ENCODE measurements at places on chromosomes 5 and 9.

DNA sequence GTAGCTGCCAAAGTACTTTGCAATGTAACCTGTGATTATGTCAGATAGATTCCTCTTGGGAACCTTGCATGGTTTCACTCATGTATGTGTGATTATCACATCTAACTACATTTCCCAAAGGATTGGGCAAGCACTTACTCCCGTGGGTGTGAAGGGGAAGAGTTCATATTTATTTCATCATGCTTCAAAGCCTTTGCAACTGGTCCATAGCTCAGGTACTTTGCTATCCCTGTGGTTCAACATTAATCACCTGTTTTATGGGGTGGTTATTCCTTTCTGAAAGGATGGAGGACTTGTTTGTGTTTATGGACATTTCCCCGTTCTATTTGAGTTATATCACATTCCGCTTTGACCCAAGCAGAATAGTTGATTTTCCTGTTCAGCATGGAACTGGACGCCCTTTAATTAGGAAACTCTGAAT, 13.6 kb upstream of the ERMP1 start:
- DNase-seq = no peak

GRCh38 chr5:160675988-160676387, 176.0 kb downstream of the ATP10B start:
- no peak for DNase-seq

- no peak for DNase-seq
Observed at GRCh38 chr9:97831843-97832636, 21.0 kb upstream of the FOXE1 start.

GRCh38 chr5:153517241-153517611, 26.8 kb downstream of the GRIA1 start:
- no peak for DNase-seq

- no peak for DNase-seq
Observed at GRCh38 chr9:38079461-38080031, 10.5 kb upstream of the SHB start.

DNA sequence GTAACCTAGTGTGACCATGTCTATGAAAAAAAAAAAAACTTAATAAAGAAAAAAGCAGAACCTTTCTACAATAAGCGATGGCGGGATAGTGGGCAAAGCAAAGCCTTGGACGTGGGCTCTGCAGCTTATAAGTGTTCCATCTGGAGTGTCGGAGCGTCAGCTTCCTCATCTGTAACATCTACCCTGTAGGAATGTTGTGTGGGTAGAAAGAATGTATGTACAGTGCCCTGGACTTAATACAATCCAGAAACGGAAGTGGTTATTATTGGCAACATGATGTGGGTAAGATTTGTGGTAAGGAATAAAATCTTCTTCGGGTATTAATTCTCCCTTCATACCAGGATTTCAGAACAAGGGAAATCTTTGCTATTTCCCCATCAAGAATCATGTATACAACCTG, 66.5 kb downstream of the SEMA5A start:
- no peak for DNase-seq

DNA sequence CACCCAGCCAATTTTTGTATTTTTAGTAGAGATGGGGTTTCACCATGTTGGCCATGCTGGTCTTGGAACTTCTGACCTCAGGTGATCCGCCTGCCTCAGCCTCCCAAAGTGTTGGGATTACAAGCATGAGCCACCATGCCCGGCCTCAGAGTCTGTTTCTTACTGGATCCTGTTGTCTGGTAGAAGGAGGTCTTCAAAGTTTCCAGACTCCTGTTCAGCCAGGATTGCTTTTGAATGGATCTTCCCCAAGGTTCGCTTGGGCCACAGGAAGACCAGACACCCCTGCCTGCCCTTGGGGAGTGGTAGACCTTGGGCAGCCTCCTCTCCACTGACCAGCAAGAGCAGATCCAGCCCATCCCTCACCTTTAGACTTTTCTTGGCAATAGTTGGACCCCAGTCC, 7.6 kb upstream of the LCN2 start:
- no peak for DNase-seq

DNA sequence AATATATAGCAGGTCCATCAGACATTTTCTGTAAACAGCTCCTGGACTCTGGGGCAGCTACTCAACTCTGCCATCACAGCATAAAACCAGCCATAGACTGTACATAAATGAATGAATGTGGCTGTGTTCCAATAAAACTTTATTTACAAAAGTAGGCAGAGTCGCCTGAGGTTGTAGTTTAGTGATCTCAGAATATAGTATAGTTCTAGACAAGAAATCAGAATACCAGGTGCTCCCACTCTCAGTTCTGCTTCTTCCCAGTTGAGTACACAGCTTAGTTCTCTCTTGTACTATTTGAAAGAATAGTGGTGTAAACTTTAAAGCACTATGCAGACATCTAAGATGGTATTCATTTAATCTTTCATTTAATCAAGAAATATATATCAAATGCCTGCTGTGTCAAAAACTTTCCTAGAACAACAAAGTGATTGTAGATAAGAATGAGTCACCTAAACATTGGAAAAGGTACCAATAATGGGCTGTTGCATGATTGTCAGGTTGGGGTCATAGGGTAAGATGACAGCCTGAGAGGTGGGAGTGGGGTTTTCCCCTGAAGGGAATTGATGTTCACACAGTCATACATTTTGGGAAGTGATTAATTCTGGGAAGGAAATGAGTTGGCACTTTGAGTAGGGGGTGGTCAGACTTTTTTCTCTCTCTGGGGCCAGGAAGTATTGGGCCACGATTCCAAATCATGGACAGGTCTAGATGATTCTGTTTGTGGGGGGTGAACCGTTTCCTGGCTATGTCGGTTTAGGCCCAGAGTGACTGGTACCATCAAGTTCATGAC, 37.0 kb downstream of the TNFSF8 start:
- no peak for DNase-seq

DNA sequence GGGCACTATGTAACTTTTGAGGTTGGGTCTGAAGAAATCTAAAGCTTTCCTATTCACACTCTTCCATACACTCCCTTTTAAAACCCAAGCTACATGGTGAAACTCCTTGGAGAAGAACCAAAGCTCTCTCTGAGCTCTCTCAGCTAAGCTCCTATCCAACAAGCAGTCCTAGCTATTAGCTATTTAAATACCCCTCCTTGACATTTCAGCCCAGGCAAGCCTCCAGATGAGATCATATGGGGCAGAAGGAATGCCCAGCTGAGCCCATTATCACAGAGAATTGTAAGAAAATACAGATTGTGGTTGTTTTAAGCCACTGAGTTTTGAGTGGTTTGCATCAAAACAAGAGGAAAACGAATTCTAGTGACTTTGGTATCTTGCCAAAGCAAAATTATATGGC, 15.2 kb downstream of the HSPB3 start:
- no peak for DNase-seq

DNA sequence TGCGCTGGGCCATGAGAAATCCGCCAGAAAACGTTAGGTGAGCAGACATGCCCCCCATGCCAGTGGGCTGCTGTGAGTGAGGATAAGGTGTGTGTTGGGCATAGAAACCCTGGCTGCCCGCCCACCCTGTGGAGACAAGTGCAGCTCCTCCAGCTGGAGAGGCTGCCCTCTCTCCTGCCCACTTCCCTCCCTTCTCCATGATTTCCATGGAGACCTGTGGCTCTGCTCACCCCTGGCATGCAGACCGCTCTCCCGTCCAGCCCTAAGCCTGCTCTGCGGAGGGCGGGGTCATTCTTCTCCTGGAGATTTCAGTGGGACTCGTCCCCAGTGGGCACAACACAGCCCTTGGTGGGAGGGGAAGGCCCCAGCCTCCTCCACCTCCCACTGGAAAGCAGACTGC, 133.0 kb upstream of the FAM120A start:
- no peak for DNase-seq

- peak; percentile 54 for DNase-seq
Observed at GRCh38 chr9:119195521-119195920, 173.7 kb downstream of the BRINP1 start.

- no peak for DNase-seq
Observed at GRCh38 chr5:142287096-142287972, 37.5 kb downstream of the SPRY4 start.

- peak; percentile 52 for DNase-seq
Observed at GRCh38 chr9:74496819-74497747, at the start of gene RORB. Gene RORB, plus strand, starts transcription at chr9:74497335. Its CDS starts 642 bp downstream, at chr9:74497977.

GRCh38 chr5:154179846-154180710, 10.5 kb upstream of the GALNT10 start:
- DNase-seq = peak; percentile 51

GRCh38 chr9:27528886-27529315, 713 bp downstream of the MOB3B start:
- no peak for DNase-seq

- DNase-seq = no peak
Observed at GRCh38 chr9:106529616-106530015, 333.4 kb upstream of the ZNF462 start.

Measured in COR-L47 (cell line).